ENCODE measurements at places on chromosomes 7 and 10.

- DNase-seq = no peak
Measured at GRCh38 chr10:28320799-28321198, 17.9 kb upstream of the MPP7 start.

DNA sequence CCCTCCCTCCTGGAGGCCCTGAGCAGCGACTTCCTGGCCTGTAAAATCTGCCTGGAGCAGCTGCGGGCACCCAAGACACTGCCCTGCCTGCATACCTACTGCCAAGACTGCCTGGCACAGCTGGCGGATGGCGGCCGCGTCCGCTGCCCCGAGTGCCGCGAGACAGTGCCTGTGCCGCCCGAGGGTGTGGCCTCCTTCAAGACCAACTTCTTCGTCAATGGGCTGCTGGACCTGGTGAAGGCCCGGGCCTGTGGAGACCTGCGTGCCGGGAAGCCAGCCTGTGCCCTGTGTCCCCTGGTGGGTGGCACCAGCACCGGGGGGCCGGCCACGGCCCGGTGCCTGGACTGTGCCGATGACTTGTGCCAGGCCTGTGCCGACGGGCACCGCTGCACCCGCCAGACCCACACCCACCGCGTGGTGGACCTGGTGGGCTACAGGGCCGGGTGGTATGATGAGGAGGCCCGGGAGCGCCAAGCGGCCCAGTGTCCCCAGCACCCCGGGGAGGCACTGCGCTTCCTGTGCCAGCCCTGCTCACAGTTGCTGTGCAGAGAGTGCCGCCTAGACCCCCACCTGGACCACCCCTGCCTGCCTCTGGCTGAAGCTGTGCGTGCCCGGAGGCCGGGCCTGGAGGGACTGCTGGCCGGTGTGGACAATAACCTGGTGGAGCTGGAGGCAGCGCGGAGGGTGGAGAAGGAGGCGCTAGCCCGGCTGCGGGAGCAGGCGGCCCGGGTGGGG, 2.2 kb downstream of the TRIM56 start:
- no peak for DNase-seq

DNA sequence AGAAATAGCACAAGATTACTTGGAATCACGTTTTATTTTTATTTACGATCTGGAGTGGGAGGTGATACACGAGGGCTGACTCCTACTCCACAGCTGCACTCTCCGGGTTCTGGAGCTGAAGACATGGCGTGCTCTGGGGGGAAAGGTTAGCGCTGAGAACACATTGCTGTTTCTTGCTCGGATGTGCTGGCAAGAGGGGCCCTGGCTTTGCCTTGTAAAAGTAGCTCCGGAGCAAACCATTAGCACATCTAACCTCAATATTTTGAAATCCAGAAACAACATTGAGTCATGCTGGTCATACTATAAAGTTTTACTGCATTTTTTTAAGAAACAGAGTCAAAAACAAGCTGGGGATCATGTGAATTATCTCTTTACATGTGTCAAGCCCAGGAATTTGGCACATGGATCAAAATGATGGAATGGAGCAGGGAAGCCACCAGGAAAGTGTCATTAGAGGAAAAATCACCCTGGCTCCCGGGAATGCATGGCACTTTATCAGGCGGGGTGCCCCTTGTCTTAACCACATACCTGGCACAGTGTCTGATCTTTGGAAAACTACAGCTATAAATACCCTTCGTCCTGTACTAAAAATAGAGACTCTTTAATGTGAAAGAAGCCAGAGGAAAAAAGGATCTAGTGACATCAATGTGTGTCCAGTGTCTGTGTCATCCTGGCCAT, 31.6 kb upstream of the LYZL1 start:
- DNase-seq = no peak

- DNase-seq = peak; percentile 32
Measured at GRCh38 chr10:132630666-132631337, 93.2 kb downstream of the INPP5A start.

DNA sequence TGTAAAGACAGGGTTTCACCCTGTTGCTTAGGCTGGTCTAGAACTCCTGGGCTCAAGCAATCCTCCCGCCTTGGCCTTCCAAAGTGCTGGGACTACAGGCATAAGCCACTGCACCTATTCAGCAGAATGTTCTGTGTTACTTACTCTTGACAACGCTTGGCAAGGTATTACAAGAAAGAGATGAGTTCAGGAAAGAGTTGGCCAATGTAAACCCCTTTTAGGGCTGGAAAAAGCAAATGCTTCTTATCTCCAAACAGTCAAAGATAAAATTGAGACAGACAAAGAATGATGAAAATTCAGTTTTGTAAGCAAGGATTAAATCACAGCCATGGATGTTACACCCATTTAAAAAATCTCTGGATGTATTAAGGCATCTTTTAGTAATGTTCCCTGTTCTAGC, 114.0 kb upstream of the PODXL start:
- no peak for DNase-seq

GRCh38 chr10:48478469-48478868, 126.4 kb downstream of the ARHGAP22 start:
- DNase-seq = no peak
